ENCODE measurements at places on chromosomes 5 and 9.

DNA sequence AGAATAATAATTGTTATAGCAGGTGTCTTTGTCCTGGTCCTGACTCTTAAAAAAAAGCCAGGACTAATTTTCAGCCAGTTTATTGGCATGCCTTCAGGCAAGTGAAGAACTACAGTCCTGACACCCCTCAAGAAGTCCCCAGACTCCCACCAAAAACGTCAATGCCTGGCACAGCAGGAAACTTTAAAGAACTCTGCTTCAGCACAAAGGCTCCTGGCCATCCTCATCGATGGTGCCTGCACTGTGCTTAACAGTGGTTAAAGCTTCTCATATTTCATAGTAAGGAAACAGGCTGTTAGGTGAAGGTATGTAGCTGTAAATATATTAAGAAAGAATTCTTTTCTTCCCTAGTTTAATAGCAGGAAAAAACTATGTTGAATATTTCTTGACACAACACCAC is 280.1 kb upstream of the PUM3 start:
- DNase-seq = no peak

GRCh38 chr9:130186839-130187522 is 14.8 kb downstream of the NCS1 start:
- peak; percentile 61 for DNase-seq

DNA sequence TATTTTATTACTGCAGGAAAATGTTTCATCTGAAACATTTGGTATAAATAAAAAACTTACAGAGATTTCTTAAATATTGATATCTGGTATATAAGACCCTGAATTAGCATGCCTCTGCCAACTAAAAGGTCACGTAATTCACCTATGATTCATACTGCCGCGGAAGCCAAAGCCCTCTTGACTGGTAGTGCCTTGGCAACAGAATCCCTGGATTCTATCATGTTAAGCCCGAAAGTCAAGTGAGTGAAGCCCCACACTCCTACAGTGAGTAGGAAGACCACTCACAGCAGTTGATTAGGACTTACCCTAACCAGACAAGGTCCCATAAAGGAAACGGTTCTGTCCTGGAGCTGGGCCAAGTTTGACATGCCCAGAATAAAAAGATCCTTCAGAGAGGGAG is 175.6 kb upstream of the NREP start:
- DNase-seq = no peak

DNA sequence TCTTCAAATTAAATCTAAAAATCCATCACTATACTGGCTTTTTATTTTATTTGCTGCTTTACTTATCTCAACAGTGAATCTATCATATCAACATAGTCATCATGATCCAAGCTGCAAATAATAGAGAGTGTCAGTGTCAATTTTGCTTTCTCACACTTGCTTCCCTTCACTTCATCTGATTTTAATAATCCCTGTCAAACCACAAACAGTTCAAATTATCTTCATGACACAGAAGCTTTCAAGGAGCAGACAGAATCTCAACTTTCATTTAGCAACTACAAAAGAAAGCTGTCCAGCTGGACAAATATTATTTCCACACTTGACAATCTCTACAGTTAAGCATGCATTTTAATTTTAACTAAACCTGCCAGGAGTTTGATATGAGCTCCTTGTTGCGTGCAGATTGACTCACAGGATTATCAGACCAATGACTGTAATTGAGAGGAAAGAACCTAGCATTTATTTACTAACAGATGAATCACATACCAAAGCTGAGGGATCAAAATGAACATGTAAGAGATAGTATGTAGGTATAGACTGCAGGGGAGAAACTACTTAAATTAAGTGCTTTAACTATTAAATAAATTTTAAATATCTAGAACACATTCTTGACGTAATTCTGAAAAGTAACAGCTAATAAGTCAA is 56.0 kb downstream of the KIAA0825 start:
- no peak for DNase-seq

DNA sequence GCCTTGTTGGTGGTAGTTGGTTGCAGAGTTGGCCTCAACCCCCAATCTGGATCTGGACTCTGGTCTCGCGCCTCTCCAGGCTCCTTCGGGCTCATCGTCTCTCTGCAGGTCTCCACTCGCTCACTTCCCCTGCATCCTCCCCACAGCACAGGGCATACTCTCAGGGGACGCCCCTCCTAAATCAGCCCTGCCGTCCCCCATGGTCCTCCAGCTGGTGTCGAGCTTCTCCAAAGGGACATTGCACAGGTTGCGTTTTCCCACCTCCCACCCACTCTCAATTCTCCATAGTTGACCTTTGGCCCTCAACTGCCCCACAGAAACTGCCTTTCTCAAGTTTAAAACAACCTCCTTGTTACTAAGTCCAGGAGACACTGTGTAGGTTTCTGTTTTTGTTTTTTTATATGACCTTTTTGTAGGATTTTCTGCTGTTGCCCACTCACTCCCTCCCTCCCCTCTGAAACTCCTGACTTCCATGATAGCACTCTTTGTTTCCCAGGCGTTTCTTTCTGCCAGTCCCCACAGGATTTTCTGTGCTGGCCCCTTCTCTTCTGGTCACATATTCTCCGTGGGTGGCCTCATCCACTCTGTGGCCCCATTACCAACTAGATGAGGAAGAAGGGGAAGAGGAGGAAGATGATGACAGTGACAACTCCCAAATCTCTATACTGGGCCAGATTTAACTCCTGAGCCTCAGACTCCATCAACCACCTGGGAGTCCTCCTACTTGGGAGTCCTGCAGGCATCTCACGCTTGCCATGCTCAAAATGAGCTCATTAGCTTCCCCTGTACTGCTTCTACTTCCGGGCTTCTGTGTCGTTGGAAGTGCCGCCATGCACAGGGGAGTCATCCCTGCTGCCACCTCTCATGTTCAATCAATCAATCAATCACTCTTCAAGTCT is 50.3 kb downstream of the ALG2 start:
- DNase-seq = no peak

GRCh38 chr5:176857894-176858273 is 41.3 kb downstream of the HK3 start:
- no peak for DNase-seq

DNA sequence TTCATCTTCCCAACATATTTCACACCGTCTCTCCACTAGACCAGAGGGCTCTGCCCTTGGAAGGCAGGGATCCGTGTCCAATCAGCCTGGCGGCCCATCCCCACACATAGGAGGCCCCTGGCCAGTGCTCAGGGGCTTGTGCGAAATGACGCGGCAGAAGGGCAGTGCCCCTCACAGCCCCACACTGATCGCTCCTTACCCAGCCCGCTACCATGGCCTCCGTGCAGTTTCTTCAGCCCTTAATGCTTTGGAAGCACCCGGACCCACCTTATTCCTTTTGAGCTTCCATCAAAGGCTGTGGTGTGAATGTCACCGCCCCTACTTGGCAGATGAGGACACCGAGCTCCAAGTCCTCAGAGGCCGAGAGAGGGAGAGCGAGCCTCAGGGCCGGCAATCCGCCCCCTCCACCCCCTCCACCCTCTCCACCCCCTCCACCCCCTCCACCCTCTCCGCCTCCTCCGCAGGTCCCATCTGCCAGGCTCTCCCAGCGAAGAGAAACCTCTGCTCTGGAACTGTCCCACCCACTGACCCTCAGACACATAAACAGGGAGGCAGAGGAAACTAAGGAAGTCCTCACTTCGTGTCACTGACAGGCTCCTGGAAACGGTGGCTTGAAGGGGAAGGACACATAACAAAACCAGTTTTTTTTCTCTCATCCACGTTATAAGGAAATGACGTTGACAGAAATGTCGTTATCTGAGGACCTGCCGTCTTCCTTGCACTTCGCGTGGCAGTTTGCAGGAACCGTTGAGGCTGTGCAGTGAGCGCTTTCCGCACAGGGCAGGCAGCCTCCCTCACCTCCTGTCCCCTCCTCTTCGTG is 13.9 kb downstream of the QSOX2 start:
- DNase-seq = no peak

- no peak for DNase-seq
Measured at GRCh38 chr5:147784146-147784987, 1.8 kb upstream of the JAKMIP2 start.

GRCh38 chr9:29393064-29393463 is 1819.8 kb upstream of the C9orf72 start:
- no peak for DNase-seq

- DNase-seq = no peak
Measured at GRCh38 chr9:98187926-98188325, 4.5 kb downstream of the CORO2A start.

DNA sequence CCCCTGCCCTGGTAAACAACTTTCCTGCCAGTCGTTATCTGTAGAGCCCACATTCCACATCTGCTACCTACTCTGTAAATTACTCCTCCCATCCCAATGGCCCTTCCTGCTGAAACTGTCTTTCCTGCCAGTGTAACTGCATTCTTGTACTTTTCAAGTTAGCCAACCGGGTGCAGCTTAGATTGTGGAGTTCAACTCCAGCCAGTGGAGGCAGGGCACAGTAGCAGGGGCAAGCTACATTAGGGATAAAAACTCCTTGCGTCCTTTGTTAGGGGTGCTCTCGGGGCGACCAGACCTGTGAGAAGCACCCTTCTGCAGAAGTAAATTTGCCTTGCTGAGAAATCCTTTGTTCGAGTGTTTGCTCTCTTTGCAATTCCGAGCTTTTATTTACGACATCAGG is 639.0 kb upstream of the TYRP1 start:
- no peak for DNase-seq

DNA sequence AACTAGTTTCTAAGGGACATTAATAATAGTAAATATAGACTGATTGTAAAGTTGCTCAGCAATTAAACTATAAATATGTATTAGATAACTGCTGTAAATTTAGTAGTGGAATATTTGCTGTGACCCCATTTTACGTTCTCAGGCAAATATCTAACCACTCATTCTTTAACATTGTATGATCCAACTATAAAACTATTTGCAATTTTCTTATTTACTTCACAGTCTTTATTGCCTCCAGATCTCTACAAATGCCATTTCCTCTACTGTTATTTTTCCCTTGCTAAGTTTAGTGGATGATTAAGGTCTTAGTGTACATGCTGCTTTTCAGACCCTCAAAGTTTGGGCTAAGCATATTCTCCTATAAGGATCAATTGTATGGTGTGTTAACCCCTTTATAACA is 526.2 kb upstream of the ST8SIA4 start:
- no peak for DNase-seq

GRCh38 chr5:89418407-89419085 is 535.6 kb upstream of the MEF2C start:
- no peak for DNase-seq

DNA sequence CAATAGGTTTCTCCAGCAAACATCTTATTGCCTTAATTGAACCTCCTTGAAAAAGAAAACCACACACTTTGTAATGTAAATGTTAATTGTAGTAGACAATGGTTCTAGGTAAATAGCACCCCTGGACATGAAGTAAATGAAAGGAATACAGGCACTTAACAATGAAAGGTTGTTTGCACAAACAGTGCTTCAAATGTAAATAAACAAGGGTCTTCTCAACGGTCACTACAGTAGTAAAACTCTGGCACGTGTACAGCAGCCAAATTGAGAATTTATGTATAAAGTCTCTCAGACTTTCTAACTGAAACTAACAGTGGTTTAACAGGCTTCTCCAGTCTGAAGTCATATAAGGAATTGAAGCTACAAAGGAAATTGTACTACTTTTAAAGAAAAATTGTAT is 218.3 kb downstream of the MEF2C start:
- DNase-seq = no peak

DNA sequence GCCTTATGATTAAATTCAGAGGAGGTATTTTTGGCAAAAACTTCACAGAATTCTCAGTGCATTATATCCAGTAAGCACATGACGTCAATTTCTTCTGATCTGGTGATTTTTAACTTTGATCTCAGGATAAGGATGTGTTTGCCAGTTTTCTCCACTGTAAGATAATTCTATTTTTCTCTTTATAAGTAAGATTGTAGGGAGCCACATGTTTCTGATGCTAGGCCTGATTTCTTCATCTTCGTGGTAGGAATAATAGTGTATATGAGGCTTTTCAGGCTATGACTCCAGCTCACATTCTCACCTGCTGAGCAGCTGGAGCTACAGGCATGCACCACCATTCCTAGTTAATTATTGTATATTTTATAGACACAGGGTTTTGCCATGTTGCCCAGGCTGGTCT is 32.1 kb upstream of the LMNB1 start:
- DNase-seq = no peak

- DNase-seq = no peak
Measured at GRCh38 chr9:14715102-14715501, 7.4 kb downstream of the CER1 start.

GRCh38 chr9:13755551-13755950 is 476.1 kb upstream of the MPDZ start:
- DNase-seq = no peak

DNA sequence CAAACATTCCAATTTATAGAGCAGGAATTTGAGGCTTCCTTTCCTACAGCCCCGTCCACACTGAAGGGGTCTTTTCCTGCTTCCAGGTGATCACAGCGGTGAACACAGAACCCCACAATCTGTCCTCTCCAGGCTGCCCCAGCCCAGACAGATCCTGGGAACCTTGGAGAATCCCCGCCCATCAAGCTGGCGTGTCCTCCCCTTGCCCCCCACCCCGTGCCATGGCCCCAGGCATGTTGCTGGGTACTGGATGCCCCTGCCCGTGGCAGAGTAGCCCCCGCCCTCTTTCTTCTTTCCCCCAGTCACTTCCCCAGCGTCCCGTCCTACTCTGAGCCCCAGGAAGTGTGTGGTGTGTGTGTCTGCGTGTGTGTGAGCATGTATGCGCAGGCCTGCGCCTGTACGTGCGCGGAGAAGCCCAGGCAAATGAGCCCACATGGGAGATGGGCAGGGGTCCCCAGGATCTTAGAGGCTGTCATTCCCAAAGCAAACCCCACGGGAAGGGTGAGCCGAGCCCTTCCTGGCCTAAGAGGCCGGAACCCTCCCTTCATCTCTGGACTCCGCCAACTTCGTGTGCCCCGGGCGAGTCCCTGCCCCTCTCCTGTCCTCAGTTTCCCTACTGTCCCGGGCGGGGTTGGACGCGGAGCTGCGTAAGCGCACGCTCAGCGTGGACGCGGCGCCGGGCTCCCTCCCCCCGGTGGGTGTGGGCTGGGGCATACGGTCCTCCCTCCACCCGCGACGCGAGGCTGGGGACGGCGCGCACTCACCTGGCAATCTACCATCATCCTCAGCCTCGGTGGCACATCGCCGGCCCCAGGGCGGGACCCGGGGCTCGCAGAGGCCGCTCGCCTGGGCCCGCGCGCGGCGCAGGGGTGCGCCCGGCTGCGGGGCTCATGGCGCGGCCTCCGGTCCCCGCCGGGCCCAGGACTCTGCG is 15.2 kb downstream of the GBGT1 start:
- DNase-seq = peak; percentile 64

- no peak for DNase-seq
Measured at GRCh38 chr9:123724211-123724796, 205.6 kb downstream of the DENND1A start.

DNA sequence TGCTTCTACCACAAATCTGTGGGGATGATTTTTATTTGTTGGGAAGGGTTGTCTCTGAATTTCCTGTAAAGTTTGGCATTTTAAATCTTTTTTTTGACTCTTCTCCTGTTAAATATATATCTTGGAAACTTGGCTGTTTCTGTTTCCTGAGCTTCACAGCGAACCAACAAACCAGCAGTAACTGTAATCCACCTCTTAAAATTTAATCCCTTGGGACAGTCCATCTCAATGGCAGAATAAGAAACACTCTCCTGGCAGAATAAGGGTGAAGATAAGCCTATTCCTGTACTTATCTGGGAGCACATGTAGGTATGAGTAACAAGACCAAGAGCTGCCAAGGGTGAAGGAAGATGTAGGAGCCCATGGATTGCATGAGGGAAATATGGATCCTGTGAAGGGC is 73.1 kb upstream of the RPS23 start:
- no peak for DNase-seq

All from H54 (cell line).